ENCODE measurements at places on chromosomes 6 and 20.

GRCh38 chr6:134577998-134578397, 260.1 kb upstream of the SGK1 start:
- DNase-seq: no peak

DNA sequence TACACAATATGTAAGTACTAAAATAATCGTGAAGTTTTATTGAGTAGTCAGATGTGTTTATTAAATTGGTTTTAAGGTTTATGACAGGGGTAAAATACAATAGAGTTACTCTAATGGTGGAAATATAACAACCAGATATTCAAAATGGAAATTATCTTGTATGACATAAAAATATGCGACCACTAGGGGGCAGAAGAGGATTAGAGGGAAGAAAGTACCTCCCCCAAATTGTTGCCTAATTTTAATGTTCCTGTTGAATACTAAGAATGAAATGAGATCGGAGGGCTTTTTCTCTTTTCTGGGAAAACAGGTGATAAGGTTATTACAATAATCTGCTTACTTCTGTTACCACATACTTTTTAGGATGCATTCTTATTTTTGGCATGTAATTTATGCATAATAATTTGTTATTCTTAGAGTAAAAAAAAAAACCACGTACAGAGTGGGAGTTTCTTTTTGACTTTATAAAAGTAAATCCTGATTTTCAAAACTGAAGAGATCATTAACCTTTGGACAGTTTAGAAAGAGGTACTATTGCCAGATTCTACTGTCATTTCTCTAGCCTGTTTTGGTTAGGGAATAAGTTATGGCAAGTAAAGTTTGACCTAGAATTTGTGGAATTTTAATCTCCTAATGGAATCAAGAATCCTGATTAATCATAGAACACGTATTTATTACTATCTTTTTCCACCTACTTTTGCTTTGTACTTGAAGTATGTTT, 159.2 kb downstream of the CD109 start:
- peak; percentile 25 for DNase-seq

DNA sequence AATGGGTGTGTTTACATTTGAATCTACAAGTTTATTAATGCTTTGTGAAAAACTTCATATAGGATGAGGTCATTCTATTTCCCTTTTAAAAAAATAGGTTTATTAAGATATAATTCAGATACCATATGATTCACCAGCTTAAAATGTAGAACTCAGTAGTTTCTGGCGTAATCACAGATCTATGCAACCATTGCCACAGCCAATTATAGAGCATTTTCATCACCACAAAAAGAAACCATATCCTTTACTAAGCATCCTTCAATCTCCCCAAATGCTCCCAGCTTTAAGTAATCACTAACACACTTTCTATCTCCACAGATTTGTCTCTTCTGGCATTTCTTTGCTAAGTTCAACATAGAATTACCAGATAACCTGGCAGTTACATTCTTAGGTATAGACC, 137.2 kb downstream of the PTPRT start:
- no peak for DNase-seq

GRCh38 chr6:45922728-45923351, 92.8 kb downstream of the CLIC5 start:
- peak; percentile 70 for DNase-seq

GRCh38 chr6:79040083-79040482, 38.0 kb downstream of the PHIP start:
- DNase-seq: no peak

DNA sequence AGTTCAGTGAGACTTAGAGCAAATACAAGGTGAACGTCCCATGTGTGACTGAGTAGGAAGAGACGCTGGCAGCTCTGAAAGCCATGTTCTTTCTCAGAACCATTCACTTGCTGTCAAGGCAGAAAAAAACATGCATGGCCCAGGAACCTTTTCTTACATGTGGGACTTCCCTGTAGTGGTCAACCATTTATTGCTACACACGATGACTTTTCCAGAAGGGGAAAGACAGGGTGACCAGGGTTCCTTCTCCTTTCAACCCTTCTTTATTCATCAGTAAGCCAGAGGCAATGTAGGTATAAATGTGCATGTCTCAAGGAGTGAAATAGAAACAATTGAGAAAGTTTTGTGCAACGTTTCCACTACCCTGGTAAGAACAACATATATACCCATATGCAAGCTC, 189.0 kb downstream of the NFATC2 start:
- no peak for DNase-seq

GRCh38 chr6:37435816-37436215, 2.8 kb downstream of the CMTR1 start:
- DNase-seq: no peak

DNA sequence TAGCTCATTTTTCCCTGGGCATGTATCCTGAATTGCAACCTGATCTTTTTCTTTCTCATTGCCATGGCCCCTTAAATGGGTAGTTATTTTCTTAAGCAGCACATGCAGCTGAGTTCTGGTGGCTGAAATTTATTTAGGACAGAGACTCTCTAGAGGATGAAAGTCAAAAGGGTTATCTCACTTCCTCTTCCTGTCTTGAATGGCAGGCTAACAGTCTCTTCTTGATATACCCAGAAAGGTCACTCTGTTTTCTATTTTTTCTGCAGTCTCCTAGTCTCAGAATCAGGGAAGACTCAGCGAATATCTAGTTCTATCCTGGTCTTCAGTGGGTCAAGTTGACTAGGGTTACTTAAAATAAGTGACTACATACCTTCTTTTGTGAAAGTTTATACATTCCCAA, 243.3 kb downstream of the EPHA7 start:
- DNase-seq: no peak

DNA sequence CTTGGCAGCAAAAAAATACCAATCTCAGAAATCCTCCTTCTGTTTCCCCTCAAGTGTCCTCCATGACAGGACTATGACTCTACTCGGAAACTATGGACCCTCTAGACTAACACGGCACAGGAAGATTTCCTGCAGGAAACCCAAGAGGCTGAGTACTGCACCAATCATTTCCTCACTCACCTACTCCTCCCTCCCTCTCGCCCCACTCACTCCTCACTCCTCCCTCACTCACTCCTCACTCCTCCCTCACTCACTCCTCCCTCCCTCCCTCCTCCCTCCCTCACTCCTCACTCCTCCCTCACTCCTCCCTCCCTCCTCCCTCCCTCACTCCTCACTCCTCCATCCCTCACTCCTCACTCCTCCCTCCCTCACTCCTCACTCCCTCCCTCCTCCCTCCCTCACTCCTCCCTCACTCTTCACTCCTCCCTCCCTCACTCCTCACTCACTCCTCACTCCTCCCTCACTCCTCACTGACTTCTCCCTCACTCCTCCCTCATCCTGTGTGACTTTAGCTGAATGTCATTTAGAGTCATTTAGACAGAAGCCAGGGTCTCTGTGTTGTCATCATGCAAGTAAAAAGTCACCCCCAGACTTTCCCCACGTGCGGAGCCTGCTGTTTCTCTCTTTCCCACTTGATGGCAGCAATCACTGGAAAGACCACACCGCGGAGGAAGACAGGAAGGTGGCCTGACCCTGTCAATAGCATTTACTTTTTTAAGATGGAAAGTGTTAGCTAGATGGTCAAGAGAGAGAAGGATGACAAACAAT, 226.8 kb upstream of the PDE10A start:
- DNase-seq: no peak

DNA sequence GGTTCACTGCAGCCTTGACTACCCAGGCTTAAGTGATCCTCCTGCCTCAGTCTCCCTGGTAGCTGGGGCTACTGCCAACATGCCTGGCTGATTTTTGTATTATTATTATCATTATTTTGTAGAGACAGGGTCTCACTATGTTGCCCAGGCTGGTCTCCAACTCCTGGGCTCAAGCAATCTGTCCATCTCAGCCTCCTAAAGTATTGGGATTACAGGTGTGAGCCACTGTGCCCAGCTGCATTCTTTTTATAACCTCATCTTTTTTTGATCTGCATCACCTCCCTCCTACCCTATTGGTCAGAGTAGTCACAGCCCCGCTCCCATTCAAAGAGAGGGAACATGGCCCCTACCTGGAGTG, 23.6 kb upstream of the IER3 start:
- no peak for DNase-seq

- DNase-seq: no peak
Measured at GRCh38 chr20:13166011-13166410, 55.1 kb upstream of the ISM1 start.

- peak; percentile 45 for DNase-seq
Measured at GRCh38 chr20:48826069-48826468, 1.7 kb downstream of the PREX1 start.

- DNase-seq: no peak
Measured at GRCh38 chr6:30480536-30481156, 8.7 kb upstream of the HLA-E start.

GRCh38 chr6:105835373-105835772, 250.8 kb upstream of the PRDM1 start:
- no peak for DNase-seq

GRCh38 chr20:25273541-25274358, 25.9 kb downstream of the PYGB start:
- peak; percentile 63 for DNase-seq

GRCh38 chr6:159892053-159892452, 1.3 kb downstream of the MAS1 start:
- no peak for DNase-seq

GRCh38 chr20:46031701-46032254, 2.8 kb downstream of the SLC12A5 start:
- DNase-seq: no peak

- no peak for DNase-seq
Measured at GRCh38 chr6:13409991-13410390, 77.4 kb downstream of the GFOD1 start.

DNA sequence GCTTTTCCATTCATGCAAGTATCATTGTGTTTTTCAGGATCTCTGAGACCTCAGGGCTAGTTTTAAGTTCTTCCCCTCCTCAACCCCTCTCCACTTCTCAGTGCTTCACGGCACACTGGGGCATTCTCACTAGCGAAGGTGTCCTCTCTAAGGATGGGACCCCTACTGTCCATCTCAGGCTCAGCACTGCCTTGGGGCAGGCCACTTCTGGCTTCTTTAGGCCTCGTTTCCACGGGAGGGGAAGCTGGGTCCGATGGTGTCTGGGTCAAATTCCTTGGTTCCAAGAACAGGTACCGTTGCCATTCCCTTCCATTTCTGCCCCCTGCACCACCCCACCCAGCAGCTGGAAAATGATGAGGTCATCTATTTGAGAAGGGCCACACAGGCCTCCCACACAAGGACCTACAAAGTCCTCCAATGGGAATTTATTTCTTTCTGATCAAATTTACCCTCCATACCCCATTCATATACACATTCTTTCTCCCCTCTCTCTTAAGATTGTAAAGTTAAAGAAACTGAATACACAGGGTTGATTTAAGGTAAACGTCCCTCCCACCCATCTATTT, 17.2 kb downstream of the GNAS start:
- no peak for DNase-seq

DNA sequence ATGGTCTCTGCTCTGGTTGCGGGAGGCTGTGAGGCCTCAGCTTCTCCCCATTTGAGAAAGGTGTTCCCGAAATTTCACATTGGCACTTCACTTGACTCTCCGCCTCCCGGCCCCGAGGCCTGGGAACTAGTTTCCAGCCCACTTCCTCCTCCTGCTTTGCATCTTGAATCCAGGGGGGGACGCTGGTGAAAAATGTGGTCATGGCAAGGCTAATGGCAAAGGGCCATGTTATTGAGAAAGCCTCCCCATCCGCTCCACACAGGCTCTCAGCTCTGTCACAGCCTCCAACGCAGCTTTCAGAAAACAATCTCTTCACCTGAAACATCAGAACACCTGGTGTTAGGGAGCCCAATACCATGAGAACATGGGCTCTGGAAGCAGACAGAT, 5.6 kb downstream of the PLAGL2 start:
- no peak for DNase-seq

DNA sequence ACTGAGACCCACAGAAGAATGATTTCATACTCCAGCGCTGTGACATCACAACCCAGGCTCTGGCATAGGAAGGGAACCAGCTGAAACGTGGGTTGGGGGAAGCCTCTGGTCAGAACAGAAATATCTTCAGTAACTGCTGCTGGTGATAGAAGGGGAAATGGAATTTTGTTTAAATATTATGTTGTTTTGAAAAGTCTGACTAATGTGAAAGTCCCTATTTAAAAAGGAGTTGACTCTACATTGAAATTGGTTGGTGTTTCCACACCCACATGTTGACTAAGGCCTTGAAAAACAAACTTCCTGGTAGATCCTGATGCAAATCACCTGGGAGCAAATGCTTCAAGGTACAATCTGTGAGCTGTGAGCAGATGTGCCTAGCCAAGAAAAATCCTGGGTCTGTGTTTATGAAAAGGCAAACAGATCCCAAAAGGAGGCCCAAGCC, 24.5 kb upstream of the TCP11 start:
- no peak for DNase-seq

- DNase-seq: no peak
Measured at GRCh38 chr20:61499859-61500554, 247.9 kb downstream of the CDH4 start.

DNA sequence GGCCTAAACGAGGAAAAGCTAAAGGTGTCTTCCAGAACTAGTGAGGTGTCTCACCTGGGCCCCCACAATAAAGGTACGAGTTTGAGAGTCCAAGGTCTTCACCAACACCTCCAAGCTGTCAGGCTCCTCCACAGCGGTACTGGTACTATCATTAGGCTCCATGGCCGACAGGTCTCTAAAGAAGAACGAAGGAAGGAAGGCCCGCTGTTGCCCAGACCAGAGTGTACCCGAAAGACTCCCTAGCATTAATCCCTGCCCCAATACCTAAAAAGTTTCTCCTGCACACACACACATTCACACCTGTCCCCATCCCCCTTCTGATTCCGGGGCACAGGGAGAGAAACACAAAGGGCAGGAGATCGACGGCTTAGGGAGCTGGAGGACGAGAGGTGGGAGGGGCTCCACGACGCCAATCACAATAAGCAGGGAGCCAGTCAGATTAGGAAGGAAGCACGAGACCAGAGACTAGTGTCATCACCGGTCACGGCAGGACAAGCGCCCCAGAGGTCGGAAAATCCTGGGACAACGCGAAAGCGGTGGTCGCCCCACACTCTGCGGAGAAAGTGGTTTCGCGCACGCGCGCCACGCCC, 764 bp downstream of the BAG6 start:
- DNase-seq: no peak

GRCh38 chr20:11847827-11848226, 69.9 kb upstream of the BTBD3 start:
- DNase-seq: no peak

DNA sequence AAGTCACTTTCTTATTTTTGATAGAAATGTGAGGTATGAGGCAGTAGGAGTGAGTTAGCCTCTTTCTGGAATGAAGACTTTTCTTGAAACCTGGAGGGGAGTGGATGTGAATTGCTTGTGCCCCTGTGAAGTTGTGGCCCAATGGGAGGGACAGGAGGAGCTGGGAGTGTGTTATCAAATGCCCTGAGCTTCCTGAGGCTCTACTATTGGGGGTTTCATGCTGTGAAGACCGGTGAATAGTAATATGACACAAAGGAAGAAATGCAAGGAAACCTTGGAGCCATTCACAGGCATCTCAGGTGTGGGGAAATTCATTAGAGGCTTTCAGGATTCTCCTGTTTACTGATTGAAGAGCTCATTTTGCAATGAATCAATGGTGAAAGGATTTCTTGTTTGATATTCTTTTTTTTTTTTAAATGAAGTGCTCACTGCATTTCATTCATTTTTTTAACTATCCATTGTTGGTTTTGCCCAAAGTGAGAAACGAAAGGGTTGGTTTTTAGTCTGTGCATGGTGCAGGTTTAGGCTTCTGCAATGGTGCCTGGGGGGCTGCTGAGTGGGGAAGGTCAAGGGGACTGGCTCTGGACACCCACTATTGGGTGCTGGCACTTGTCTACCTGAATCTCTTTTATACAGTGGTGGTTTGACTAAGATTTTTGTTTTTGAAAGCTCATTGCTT, 8.2 kb downstream of the RNF144B start:
- DNase-seq: no peak

All from globus pallidus (tissue), 1 donor.